ENCODE measurements at places on chromosomes 6 and 20.

GRCh38 chr20:53568351-53568750, 25.3 kb downstream of the ZNF217 start:
- no peak overlapping the region for H3K4me3 ChIP-seq
- no peaks in the 10 kb centered on the region for H3K27me3 ChIP-seq
- no peak overlapping the region for H3K27ac ChIP-seq
- DNase-seq, result no peak
- H3K36me3 ChIP-seq, result peaks cover 18% of the 10 kb centered on the region

GRCh38 chr6:168268755-168269154, 50.8 kb downstream of the DACT2 start:
- H3K27ac ChIP-seq, result no peak overlapping the region
- H3K4me1 ChIP-seq, result no peaks in the 10 kb centered on the region
- no peaks in the 10 kb centered on the region for H3K36me3 ChIP-seq
- no peak for DNase-seq

- no peak for DNase-seq
- H3K36me3 ChIP-seq, result no peaks in the 10 kb centered on the region
- H3K27ac ChIP-seq, result no peak overlapping the region
Observed at GRCh38 chr20:50727792-50728485, 3.4 kb upstream of the PARD6B start.

DNA sequence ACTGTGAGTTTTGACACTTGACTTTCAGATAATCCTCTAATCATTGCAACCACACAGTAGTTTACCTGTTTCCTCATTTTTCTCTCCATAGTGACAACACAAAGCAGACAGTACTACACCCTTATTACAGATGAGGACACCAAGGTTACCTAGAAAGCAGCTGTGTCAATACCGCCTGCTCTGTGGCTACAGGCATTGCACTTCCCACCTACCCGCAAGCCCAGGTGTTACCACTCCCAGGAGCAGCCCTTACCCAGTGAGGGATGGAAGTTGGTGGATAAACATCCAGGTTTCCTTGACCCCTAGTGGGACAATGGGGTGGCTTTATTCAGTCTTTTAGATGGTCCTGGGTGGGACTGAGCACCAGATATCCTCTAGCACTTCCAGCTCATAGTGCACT, 503.6 kb downstream of the PTPRT start:
- no peak overlapping the region for H3K27ac ChIP-seq
- H3K4me1 ChIP-seq, result no peaks in the 10 kb centered on the region
- no peaks in the 10 kb centered on the region for H3K36me3 ChIP-seq
- H3K27me3 ChIP-seq, result no peaks in the 10 kb centered on the region
- H3K4me3 ChIP-seq, result no peak overlapping the region

GRCh38 chr20:33299111-33299603, 16.1 kb downstream of the BPIFB1 start:
- peak; percentile 68 for DNase-seq
- H3K27ac ChIP-seq, result no peak overlapping the region
- no peaks in the 10 kb centered on the region for H3K36me3 ChIP-seq

- no peak overlapping the region for H3K4me3 ChIP-seq
- H3K27me3 ChIP-seq, result no peaks in the 10 kb centered on the region
- peak overlapping the region; percentile 89 for H3K27ac ChIP-seq
- DNase-seq, result peak; percentile 73
- no peaks in the 10 kb centered on the region for H3K36me3 ChIP-seq
Observed at GRCh38 chr20:17558154-17558940, 11.5 kb upstream of the DSTN start.

DNA sequence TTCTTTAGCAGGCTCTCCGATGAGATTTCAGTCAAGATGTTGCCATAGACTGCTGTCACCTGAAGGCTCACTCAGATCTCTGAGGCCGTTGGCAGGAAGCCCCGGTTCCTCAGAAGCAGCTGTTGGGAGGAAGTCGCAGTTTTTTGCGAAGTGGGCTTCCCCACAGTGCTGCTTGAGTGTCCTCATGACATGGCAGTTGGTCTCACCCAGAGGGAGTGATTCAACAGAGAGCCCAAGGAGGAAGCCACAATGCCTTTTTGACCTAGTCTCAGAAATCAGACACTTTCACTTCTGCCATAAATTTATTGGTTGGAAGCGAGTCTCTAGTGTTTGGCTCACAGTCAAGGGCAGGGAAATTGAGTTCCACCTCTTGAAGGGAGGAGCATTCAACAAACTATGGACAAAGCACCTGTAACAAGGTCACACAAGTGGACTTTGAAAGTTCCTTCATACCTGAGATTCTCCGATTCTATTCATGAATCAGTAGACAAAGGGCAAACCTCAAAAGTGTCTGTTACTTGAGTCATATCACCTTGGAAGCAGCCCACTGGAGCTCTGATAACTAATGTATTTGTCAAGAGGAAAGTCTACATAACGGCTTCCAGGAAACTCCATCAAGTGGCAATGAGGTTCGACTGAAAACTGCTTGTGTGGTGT, 208.3 kb downstream of the TASP1 start:
- no peaks in the 10 kb centered on the region for H3K4me1 ChIP-seq
- no peaks in the 10 kb centered on the region for H3K27me3 ChIP-seq
- no peaks in the 10 kb centered on the region for H3K36me3 ChIP-seq
- no peak overlapping the region for H3K27ac ChIP-seq
- DNase-seq, result no peak
- H3K4me3 ChIP-seq, result no peak overlapping the region

- no peaks in the 10 kb centered on the region for H3K4me1 ChIP-seq
- H3K4me3 ChIP-seq, result no peak overlapping the region
Observed at GRCh38 chr6:137904822-137905617, 38.0 kb downstream of the TNFAIP3 start.

GRCh38 chr20:62018437-62019143, 47.1 kb downstream of the TAF4 start:
- no peak overlapping the region for H3K4me3 ChIP-seq
- H3K4me1 ChIP-seq, result peaks cover 39% of the 10 kb centered on the region

DNA sequence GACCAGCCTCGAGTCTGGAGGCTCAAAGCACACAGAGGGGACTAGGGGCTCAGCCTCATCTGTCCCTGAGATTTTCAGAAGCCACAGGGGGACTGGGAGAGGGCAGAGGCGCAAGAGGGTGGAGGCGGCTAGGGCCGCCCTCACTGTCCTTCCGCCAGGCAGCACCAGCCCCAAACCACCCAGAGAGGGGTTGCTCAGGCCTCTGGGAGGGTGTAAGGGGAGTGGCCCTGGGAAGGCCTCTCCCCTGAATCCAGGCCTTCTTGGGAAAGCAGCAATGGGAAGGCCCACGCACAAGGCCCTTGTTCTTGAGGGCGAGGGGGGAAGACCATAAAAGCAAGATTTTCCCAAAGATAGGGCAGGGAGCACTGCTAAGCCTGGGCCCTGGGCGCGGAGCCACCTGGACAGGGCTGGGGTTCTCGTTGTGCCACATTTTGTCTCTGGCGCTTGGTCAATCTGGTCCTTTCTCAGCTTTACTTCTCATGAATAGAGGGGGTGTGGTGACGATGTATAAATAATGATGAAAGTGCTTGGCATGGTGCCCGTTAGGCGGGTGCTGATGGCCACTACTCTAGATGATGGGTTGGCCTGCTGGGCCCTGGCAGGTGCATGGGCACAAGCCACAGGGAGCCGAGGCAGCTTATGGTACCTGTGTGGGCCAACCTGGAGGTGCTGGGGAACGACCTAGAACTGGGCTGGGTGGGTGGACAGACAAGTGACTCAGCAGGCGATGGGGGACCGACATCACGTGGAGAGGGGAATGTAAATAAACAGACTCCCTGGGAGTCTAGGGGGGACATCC, 4.8 kb downstream of the SAMD10 start:
- peak; percentile 11 for DNase-seq
- H3K4me3 ChIP-seq, result no peak overlapping the region
- no peak overlapping the region for H3K27ac ChIP-seq
- H3K36me3 ChIP-seq, result no peaks in the 10 kb centered on the region
- no peaks in the 10 kb centered on the region for H3K27me3 ChIP-seq

GRCh38 chr20:47350691-47351545, 5.6 kb downstream of the ZMYND8 start:
- peak overlapping the region; percentile 30 for H3K4me3 ChIP-seq
- peaks cover 88% of the 10 kb centered on the region for H3K4me1 ChIP-seq
- H3K27me3 ChIP-seq, result no peaks in the 10 kb centered on the region
- H3K27ac ChIP-seq, result peak overlapping the region; percentile 98
- no peaks in the 10 kb centered on the region for H3K36me3 ChIP-seq

DNA sequence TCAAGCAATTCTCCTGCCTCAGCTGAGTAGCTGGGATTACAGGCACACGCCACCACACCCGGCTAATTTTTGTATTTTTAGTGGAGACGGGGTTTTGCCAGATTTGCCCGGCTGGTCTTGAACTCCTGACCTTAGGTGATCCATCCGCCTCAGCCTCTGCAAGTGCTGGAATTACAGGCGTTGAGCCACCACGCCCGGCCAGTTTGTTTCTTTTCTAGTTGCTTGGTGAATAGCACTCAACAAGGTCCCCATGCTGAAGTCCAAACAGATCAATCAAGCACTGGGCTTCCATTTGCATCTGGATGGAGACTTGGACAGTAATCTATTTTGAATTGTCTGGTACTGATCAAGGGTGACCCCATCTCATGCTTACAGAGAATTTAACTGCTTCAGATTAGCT, 108.9 kb upstream of the FOXO3 start:
- H3K4me3 ChIP-seq, result no peak overlapping the region
- H3K27me3 ChIP-seq, result no peaks in the 10 kb centered on the region
- H3K36me3 ChIP-seq, result no peaks in the 10 kb centered on the region
- DNase-seq, result no peak
- no peak overlapping the region for H3K27ac ChIP-seq

DNA sequence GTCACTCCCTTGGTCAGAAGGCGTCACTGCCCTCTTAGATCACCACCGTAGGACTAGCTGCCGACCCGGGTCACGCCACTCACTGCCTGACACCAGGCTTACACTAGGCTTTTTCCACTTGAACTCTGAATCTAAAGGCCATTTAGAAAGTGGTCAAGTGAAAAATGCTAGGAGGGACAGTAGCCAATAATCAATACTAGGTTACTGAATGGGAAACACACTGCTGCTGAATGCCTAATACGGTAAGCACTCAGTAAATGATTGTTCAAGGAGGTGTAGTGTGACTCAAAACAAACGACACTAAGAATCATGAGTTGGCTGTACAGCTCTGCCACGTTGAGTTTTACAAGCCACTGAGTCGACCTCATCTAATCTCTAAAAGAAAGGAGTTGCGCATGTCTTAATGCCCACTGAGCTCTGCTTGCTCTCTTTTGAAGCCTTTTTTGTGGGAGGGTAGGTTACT, 760 bp upstream of the IBTK start:
- peaks cover 19% of the 10 kb centered on the region for H3K4me1 ChIP-seq
- DNase-seq, result no peak

GRCh38 chr6:170253226-170253909, 37.5 kb downstream of the DLL1 start:
- H3K4me1 ChIP-seq, result no peaks in the 10 kb centered on the region
- no peaks in the 10 kb centered on the region for H3K27me3 ChIP-seq
- no peaks in the 10 kb centered on the region for H3K36me3 ChIP-seq
- DNase-seq, result no peak
- no peak overlapping the region for H3K27ac ChIP-seq

- no peak overlapping the region for H3K27ac ChIP-seq
- no peak for DNase-seq
- no peaks in the 10 kb centered on the region for H3K36me3 ChIP-seq
Observed at GRCh38 chr6:43762966-43763695, 6.9 kb upstream of the VEGFA start.

GRCh38 chr6:158367816-158368215, 55.6 kb downstream of the TULP4 start:
- H3K27ac ChIP-seq, result no peak overlapping the region
- no peaks in the 10 kb centered on the region for H3K27me3 ChIP-seq

DNA sequence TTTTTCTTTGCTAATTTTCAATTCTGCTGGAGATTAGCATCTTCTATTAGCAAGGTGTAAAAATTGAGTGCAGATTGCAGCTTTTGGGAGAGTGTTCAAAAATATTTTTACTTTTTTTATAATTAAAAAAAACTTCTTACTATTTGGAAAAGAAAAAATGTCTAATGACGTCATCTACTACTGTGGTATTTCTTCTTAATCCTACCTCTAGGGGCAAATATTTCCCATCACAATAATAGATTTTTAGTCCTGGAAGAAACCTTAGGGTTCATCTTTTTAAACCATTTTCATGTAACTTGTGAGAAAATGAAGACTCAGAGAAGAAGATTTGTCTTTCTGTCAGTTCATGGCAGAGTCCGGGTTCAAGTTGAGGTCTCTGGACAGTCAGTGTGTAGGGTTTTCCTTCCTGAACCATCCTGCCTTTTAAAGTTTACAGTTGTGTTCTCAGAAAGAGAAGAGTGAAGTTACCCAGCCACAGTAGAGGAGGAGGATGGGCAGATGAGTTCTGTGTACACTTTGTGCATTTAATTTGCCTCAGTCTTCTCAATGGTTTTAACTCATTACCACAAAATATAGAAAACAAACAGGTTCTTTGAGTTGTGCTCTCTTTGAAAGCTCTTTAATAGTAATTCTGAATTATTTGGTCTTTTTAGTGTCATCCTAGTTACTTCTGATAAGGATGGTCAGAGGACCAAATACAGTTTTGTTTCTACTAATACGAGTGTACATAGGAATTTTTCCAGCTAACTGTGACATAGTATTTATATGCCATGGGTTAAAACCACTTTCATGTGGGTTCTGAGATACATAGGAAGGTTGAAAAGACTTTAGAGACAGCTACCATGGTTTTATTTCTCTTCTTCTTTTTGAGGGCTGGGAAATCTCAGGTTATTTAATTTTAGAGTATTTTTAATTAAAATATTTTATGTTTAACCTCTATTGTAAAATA, 184.7 kb downstream of the CDKAL1 start:
- DNase-seq, result no peak
- H3K27ac ChIP-seq, result no peak overlapping the region

DNA sequence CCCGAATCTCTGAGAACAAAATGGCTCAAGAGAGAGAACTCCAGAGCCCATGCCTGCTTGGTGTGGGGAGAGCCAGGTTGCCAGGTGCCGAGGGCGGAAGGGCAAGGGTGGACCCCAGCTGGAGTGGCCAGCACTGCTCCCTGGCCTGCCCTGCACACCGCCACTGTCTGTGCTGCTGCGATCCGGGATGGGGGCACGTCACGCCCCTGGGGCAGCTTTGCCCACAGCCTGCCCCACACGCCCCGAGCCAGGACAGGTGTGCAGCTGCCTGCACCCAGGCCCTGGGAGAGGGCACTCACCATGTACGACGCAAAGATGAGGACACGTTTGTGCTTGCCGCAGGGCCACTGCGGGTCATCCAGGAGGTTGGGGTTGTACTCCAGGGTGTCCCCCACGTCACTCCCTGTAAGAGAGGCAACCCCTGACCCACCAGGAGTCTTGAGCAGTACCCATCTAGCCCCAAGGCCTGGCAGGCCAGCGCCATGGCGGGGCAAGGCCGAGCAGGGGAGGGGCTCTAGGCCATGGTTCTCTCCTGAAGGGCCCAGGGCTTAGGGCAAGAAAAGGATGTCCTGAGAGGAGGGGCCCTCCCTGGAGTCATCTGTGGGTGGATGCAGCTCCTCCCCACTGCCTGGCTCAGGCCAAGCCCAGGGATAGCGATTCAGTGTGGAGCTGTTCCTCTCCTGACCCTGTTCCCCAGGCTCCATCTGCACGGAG, 5.9 kb downstream of the RPS21 start:
- DNase-seq, result no peak
- H3K4me3 ChIP-seq, result no peak overlapping the region
- H3K27ac ChIP-seq, result no peak overlapping the region
- H3K27me3 ChIP-seq, result no peaks in the 10 kb centered on the region

Data from heart right ventricle (tissue), 16 donors.